Right cardiac atrium (tissue), 5 donors: ENCODE measurements at places on chromosomes 1 and 21. TPM values are rescaled to one million over a fixed set of nuclear protein-coding genes. Genes with fewer than 3 reads are reported as not detected.
A peak's percentile ranks its signal among the peaks of the same experiment; 100 is the strongest.

Gene MTF2
- total RNA-seq, result 9.2 TPM

Gene ST6GALNAC3
- total RNA-seq, result 15.4 TPM

Gene DNASE2B
- total RNA-seq, result not detected

Gene SLC45A1
- total RNA-seq, result 3.0 TPM

Gene CLCA4
- total RNA-seq, result not detected

Gene IRF6
- 45.4 TPM for total RNA-seq

Gene CR2
- not detected for total RNA-seq

DNA sequence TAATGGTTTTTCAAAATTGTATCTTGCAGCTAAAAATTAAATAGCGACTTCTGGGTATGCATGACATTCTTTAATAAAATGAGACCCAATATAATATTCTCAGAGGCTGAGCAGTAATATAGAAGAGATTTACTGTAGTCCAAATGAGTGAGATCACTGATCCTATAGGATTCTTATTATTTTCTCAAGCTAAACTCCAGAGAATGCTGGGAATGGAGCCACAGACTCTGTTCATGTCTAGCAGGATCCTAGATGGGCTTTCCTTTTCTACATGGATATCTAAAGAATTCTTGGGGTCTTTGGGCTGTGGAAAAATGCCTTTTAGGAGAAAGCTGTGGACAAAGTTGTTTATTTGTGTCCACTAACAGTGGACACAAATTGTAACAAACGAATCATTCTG is 150.7 kb upstream of the ZNF644 start:
- DNase-seq, result no peak

DNA sequence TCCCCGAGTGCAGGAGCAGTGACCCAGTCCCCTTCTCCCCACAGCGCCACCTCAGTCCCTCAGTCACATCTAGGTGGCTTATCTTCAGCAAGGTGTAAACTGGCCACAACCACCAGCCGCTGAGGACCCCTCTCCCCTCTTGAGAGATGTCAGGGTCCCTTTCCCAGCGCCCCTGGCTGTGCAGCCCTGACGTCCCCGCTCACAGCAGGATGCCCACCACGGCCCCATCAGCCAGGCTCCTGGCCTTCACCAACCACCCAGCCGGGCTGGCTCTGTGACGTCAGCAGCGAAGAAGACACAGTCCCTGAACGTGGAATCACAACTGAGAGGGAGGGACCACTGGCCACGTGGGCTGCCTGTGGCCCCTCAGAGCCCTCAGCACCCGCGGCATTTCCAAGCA is 249.4 kb downstream of the NPHP4 start:
- DNase-seq, result no peak

- no peak for DNase-seq
Measured at GRCh38 chr1:119968601-119969000, 72.3 kb upstream of the ADAM30 start.

DNA sequence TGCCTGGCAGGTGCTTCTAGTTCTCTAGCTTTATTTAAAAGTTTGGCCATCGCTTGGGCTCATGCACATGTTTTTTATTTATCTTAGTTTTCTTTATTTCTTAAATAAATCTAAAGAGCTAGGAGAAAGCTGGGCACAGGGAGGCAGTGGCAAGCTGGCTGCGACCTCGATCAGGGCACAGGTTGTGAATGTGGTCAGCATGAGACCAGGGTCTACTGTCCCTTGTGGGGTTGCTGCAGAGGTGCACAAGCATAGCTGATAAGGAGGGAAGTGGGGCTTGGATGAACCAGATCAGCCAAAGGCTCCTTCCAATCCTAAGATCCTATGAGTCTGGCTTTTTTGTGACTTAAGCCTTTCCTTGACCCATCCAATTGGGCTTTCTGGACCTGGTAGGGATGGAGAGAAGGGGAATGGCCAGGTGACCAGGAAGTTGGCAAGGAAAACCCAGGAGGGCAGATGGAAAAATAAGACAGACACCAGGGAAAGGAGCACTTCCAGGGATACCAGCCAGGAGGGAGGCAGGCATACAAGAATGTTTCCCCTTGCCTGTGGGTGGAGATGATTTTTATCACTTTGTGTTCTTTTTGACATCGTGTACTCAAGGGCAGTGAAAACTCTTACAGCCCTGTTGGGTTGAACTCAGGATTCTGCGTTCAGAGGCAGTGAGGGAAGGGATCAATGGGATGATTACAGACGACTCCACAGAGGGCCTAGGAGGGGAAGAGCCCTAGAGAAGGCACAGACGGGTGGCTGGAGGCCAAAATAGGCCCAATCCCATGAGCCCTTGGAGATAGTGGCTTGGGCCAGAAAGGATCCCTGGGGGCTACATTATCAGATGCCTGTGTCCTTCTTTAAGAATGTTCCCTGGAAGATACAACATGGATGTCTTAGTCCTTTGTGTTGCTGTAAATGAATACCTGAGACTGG is 8.5 kb downstream of the CYP4B1 start:
- no peak for DNase-seq

DNA sequence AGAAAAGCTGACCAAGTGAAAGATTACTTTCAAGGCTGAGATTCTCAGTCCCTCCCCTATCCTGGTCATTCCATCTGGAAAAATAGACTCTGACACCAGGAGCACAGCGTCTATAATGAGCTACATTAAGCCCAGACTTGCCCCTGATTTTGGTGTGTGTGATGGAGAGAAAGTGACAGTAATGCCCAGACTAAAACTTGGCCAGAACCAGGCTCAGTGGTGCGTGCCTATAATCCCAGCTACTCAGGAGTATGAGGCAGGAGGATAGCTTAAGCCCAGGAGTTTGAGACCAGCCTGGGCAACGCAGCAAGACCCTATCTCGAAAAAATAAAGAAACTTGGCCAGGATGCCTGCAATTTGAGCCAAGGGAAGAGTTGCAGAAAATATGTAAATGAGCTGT is 15.9 kb downstream of the PLEKHA6 start:
- DNase-seq, result no peak

- DNase-seq, result no peak
Measured at GRCh38 chr1:178311164-178311563, 185.6 kb downstream of the CLEC20A start.

GRCh38 chr1:91529856-91530255 is 29.2 kb downstream of the CDC7 start:
- DNase-seq, result no peak

DNA sequence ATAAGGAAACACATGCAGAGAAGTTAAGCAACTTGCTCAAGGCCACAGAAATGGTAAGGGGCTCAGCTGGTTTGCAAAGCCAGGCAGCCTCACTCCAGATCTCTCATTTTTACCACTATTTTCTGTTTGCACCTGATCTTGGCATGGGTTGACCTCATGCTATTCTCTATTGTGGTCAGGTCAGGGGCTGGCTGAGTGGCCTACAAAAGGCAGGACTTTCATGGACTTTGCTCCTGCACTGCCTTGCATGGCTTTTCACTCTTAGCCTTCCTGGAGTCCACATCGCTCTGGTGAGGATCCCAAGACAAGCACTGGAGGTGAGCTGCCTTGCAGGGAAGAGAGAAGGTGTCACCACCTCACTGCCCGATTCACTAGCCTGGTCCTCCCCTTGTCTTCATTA is 56.8 kb upstream of the CSF3R start:
- DNase-seq, result no peak

DNA sequence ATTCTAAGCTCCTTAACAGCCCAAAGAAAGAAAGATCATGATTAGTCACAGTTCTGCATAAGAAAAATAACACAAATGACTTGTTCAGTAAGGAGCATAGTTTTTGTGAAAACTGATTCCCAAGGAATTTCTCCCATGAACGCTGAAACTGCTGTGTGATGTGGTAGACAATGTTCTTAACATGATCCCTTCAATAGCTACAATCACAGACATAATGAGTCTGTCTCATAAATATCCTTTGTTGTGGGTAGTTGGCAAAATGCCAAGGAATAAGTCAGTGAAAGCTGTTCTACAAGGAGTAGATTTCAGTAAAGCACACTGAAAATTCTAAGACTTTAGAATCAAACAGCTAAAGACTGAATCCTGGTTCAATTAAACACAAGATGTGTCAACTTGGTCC is 404.8 kb downstream of the HLX start:
- no peak for DNase-seq

DNA sequence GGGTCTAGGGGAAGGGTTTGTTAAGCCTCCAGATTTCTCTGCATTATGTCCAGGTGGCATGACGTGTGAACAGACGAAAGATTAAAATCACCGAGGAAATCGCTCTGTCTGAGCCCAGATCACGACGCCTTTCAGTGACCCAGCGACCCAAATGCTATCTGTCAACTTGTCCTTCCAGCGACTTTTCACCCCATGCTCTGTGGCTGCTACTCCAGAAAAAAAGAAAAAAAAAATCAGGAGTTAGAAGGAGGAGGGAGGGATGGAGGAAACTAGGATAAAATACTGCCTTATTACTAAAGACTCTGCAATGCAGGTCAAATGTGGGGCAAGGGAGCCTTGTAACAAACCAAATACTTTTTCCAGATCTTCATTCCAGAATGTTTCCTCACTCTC is 352.0 kb downstream of the NUF2 start:
- DNase-seq, result no peak

DNA sequence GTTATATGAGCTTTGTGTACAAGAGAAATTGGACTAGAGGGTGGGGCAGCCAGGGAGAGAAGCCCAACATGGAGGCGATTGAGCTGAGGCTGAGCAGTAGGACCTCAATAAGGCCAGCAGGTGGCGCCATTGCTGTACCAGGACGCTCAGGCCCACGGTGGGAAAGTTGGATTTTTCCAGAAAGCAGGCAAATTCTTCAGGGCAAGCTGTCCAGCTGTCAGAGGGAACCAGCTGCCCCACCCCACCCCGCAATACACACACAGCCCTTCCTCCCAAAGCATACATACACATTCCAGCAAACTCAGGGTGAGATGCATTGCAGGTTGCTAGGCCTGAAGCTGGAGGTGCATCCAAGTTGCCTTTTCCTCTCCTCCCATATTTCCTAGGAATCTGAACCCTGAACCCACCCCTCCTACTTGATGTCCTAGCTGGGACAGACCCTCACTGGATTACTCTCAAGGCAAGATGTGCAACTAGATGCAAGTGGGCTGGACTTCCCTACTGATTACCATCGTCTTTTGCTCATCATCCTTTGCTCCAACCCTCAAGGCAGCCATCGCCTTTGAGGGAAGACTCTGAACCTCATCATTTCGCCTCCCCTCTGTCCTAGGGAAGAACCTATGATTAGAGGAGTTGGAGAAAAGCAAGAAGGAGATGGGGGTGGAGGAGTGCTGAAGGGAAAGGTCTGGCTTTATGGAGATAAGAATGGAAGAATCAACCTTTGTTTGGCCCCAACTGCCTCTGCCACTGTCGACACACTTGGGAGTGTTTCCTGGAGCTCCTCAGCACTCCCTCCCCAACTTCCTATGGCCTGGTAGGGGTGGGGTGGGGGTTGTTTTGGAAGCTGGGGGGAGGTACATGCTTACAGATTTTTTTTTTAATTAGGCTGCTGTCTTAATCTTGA is 25.5 kb downstream of the CD34 start:
- peak; percentile 88 for DNase-seq

GRCh38 chr1:167298325-167298724 is 77.6 kb downstream of the POU2F1 start:
- DNase-seq, result no peak

DNA sequence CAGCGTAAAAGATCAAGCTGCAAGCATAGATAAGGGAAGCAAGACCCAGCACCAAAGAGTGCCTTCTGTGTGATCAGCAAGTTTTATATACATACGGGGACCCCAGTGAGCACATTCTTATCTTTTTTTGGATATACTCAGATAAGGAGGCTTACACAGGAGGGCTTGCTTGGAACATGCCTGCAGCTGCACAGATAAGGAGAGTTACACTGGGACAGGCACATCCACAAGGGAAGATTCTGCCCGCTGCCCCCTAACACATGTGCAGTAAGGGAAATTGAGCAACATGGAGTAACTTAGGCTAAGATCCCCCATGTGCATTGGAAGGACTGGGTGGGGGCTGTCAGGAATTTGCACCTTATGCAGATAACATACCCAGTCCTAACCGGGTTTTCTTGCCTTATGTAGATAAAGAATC is 1334.8 kb downstream of the MRPL39 start:
- no peak for DNase-seq

- DNase-seq, result no peak
Measured at GRCh38 chr1:200182701-200183100, 155.2 kb downstream of the NR5A2 start.

- DNase-seq, result no peak
Measured at GRCh38 chr1:164733070-164733469, 174.1 kb downstream of the PBX1 start.

DNA sequence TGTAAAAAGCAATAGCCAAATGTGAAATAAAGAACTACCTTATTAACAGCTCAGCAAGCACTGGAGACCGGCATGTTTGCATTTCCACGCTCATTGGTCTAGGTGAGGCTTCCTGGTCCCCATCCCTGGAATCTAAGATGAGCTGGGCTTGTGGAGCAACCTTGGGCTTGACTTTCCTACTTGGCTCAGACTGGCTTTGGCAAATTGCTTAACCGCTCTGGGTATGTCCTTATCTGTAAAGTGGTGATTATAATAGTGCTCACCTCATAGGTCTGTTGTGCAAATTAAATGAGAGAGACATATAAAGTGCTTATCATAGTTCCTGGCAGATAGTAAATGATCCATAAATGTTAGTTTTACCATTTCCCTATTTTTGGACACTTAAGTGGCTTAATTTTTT is 49.4 kb upstream of the CACNA1E start:
- DNase-seq, result no peak

DNA sequence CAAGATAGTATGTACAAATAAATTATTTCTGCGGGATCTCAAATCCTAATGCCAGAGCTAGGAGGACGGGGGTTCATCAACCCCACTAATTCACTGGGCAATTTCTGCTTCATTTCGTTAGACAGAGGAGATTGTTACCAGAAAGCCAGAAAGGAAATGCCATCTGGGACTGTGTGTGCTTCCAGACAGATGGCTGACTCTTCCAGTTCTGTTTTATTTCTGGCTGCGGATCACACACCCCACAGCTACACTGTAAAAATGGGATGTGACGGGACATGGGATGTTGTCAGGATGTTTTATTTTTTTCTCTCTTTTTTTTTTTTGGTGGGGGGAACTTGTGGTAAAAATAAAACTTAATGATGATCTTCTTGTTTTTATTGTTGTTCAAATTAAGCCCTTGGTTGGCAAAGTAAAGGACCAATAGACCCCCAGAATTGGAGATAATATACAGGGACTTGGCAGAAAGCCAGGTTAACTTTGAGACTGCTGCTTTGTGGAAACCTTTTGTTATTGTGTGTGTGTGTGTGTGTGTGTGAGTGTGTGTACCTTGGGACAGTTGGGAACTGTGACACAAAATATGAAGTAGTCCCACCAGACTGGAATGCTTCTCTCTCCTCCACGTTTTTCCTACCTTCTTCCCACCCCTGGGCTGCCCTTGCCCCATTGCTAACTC is 114.5 kb downstream of the NUF2 start:
- no peak for DNase-seq
